Liver (tissue), 10 donors: ENCODE measurements at places on chromosomes 3 and 15. TPM values are rescaled to one million over a fixed set of nuclear protein-coding genes. Genes with fewer than 3 reads are reported as not detected.

Gene TXNRD3
- 7.3 TPM for total RNA-seq

- H3K27me3 ChIP-seq = no peaks in the 10 kb centered on the region
- H3K4me1 ChIP-seq = no peaks in the 10 kb centered on the region
- DNase-seq = no peak
- H3K36me3 ChIP-seq = no peaks in the 10 kb centered on the region
Measured at GRCh38 chr15:32646291-32646690, 4.8 kb downstream of the SCG5 start.

Gene DNASE1L3
- total RNA-seq = 162 TPM

DNA sequence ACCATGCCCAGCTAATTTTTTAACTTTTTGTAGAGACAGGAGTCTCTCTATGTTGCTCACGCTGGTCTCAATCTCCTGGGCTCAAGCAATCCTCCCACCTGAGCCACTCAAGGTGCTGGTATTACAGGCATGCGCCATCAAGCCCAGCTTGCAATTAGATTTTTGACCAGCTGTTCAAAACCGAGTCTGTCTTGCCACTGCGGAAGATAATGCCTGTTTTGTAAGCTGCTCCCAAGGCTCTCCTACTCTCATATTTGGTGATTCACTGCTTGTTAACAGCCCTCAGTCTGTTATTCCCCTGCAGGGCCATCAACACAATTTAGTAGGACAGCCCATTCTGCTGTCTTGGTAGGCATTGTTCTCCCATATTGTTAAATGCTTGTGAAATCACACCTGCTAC lies 17.8 kb upstream of the MCCC1 start:
- H3K27ac ChIP-seq = no peak overlapping the region
- no peak for DNase-seq
- H3K27me3 ChIP-seq = no peaks in the 10 kb centered on the region
- H3K4me3 ChIP-seq = no peak overlapping the region
- H3K36me3 ChIP-seq = no peaks in the 10 kb centered on the region

DNA sequence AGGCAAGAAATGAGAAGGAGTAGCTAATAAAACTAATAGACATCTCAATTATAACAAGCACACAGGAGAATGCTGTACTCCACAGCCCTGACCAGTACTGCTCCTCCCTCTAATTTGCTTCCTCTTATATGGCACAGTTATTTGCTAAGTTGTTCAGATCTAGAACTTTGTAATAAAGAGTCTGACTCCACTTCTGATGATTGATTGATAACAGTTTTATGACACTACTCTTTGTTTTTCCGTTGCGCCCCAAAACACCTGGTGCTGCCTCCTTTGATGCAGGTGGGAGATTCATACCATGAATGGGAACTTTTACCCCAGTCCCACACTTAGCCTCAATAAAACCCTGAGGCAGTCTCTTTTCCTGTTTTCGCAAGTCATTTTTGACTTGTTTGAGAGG lies 777.7 kb downstream of the GBE1 start:
- no peak overlapping the region for H3K4me3 ChIP-seq
- H3K27ac ChIP-seq = no peak overlapping the region
- DNase-seq = no peak
- no peaks in the 10 kb centered on the region for H3K4me1 ChIP-seq
- H3K27me3 ChIP-seq = no peaks in the 10 kb centered on the region

DNA sequence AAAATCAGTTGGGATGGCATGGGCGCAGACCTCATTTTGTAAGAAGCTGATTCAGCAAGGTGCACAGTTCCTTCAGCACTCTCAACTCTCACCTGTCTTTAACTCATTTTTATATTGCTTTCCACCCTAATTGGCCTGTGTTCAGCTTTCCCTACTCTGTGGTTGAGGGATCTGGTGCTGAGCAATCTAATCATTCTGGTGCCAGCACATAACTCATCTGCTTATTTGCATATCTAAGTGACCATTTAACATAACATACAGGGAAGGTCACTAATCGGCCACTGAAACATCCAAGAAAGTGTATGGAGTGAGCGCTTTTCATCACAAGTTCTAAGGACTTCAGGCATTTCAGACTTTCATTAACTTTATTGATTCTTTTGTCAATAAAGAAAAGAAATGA lies 303.4 kb upstream of the ROPN1 start:
- H3K36me3 ChIP-seq = no peaks in the 10 kb centered on the region
- H3K4me3 ChIP-seq = no peak overlapping the region
- H3K27me3 ChIP-seq = peaks cover 2% of the 10 kb centered on the region
- H3K27ac ChIP-seq = no peak overlapping the region
- H3K4me1 ChIP-seq = no peaks in the 10 kb centered on the region

DNA sequence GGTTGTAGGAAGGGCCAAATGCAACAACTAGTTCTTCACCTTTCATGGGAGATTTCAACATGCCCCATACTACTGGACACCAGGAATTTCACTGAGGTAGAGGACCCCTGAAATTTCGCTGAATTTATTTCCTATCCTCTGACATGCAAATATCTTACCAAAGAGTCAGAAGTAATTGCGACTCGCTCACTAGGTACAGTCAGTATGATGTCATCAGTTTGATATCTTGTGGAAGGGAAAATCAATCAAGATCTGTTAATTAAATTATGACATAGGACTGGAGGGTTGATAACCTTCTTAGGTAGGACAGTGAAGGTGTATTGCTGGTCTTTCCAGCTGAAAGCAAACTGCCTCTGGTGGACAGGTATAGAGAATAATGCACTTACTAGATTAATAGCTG lies 74.9 kb upstream of the TNIK start:
- DNase-seq = no peak
- H3K4me1 ChIP-seq = no peaks in the 10 kb centered on the region
- H3K4me3 ChIP-seq = no peak overlapping the region
- no peak overlapping the region for H3K27ac ChIP-seq

DNA sequence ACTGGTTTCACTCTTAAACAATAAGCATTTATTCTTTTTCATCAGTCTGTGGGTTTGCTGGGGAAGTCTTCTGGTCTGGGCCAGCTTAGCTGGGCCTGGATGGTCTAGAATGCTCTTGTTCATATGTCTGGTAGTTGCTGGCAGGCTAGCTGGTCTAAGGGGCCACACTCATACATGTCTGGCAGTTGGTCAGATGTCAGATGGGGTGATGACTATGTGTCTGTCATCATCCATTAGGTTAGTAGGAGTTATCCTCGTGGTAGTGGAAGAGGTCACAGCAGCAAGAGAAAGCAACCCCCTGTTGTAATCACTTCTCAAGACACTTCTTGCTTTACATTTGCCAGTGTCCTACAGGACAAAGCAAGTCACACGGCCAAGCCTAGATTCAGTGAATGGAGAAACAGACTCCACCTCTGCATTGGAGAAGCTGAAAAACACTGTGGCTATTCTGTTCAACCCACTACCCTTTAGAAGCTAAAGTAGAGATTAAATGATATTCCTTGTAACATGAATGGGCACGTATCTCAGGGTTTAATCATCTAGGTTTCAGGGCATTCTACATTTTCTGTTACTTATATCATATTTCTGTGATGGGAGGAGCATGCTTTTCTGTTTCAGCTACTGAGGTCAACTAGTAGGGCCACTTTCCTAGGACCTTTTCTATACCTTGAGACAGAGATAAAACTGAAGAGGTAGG lies 5.5 kb upstream of the ARID3B start:
- no peaks in the 10 kb centered on the region for H3K27me3 ChIP-seq
- DNase-seq = no peak
- H3K36me3 ChIP-seq = no peaks in the 10 kb centered on the region
- no peak overlapping the region for H3K4me3 ChIP-seq
- peaks cover 7% of the 10 kb centered on the region for H3K4me1 ChIP-seq

DNA sequence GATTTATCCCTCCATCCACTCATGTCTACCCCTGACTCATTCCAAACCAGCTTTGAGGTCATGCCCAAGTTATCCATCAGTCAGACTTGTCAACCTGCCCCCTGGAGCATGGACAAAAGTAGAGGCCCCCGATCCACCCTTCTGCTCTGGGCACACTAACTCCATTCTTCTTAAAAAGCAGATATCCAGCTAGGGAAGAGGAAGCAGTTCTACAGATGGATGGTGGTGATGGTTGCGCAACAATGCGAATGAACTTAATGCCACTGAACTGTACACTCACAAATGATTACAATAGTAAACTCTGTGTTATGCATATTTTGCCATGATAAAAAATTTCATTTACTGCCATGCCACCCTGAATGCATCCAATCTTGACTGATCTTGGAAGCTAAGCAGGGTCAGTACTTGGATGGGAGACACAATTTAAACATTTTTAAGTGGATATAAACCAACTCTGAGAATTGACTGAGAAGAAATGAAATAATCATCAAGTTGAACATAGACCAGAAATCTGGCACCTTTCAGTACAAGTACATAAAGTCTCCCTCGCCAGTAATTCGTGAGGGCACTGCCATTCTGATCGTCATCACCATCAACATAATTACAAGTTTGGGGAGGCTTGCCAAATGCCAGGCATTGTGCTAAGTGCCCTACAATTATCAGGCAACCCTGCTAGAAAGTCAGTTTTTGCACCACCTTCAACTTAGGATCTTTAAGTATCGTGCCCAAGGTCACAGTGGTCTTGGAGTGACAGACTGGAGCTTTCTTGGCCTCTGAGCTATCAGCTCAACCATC lies 124.8 kb downstream of the ATP10A start:
- no peak for DNase-seq
- no peak overlapping the region for H3K4me3 ChIP-seq
- no peak overlapping the region for H3K27ac ChIP-seq
- H3K27me3 ChIP-seq = no peaks in the 10 kb centered on the region
- no peaks in the 10 kb centered on the region for H3K4me1 ChIP-seq

DNA sequence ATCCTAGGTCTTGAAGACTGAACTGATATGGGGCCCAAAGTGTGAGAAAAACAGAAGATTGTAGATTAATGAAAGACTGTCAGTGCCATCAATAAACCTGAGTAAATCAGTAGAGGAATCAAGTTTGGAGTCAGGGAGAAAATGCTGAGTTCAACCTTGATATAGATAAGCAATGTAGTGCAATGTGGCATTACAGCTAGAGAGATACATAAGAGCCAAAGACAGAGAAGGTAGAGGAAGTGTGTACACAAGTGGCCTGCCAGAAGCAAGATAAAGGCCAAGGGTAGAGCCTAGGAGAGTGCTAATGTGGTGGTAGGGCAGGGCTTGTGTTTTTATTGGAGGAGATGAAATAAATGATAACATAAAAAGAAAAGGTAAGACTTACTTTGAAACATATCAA lies 26.0 kb upstream of the EID1 start:
- no peak for DNase-seq
- peaks cover 6% of the 10 kb centered on the region for H3K4me1 ChIP-seq
- H3K27me3 ChIP-seq = no peaks in the 10 kb centered on the region
- H3K27ac ChIP-seq = no peak overlapping the region
- no peak overlapping the region for H3K4me3 ChIP-seq

Gene TJP1
- total RNA-seq = 13.5 TPM

DNA sequence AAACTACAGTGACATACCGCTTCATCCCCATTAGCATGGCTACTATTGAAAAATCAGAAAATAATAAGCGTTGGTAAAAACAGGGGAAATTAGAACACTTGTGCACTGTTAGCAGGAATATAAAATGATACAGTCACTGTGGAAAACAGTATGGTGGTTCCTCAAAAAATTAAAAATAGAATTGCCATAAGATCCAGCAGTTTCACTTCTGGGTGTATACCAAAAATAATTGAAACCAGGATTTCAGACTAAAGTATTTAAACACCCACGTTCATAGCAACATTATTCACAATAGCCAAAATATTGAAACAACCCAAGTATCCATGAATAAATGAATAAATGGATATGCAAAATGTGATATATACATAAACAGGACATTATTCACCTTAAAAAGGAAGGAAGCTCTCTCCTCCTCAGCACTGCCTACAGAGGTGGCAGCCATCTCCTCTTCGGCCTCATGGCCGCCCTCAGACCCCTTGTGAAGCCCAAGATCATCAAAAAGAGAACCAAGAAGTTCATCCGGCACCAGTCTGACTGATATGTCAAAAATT lies 34.1 kb downstream of the NGLY1 start:
- no peak overlapping the region for H3K27ac ChIP-seq
- H3K4me3 ChIP-seq = no peak overlapping the region
- peaks cover 8% of the 10 kb centered on the region for H3K36me3 ChIP-seq
- H3K27me3 ChIP-seq = no peaks in the 10 kb centered on the region
- no peak for DNase-seq

Gene PRSS50
- 0.33 TPM for total RNA-seq

Gene KLHL40
- not detected for total RNA-seq

DNA sequence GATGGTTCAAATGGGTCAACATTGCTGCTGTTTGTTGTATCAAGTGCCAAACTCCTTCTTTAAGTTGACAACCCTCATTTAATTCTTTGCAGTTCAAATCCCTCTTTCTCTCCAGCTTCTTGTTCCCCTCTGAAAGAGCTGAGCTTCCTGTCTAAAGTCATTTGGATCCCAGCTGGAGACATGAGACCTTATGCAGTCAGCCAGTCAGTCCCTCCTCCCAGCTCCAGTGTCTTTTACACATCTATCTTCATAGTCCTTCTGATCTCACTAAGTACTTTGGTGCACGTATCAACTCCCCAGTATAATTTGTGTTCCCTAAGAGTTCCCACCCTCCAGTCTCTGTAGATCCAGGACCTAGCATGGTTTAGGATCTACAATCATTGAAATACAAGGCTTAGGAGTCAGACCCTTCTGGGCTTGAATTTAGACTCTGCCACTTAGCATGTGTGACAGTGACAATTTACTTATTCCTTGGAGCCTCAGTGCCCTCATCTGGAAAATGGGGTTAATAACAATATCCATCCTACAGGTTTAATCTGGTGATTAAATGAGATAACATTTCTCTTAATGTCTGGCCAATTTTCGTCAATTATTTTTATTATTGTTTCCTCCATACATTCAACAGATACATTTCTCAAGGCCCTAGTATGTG lies 102.8 kb upstream of the SEMA6D start:
- H3K4me1 ChIP-seq = no peaks in the 10 kb centered on the region
- H3K27ac ChIP-seq = no peak overlapping the region
- no peak for DNase-seq
- H3K36me3 ChIP-seq = no peaks in the 10 kb centered on the region
- no peaks in the 10 kb centered on the region for H3K27me3 ChIP-seq

DNA sequence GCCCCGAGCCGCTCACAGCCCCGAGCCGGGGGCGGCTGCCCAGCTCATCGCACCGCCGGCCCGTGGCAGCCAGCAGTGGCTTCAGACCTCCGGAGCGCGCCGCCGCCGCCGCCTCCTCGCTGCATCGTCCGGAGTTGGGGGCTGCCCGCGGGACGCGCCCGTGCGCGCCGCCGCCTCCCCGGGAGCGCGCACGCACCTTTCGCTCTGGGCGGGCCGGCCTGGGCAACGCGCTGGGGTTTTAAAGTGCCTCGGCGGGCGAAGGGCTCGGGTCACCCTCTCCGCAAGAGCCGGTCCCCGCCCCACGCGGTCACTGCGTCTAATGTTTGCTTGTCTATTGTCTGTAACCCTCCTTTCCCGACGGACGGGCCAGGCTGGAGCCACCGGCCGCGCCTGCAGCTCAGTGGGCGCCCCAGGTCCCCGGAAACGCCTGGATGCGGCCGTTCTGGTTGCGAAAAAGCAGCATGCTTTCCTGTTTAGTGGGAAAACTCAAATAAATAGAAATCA lies at the start of gene RYK:
TSS of gene RYK (minus strand) at position 143 of the 504 bp plus-strand sequence. CDS start 205 bp downstream, outside the sequence.
- peak; percentile 82 for DNase-seq
- H3K4me1 ChIP-seq = peaks cover 12% of the 10 kb centered on the region
- H3K36me3 ChIP-seq = no peaks in the 10 kb centered on the region

Gene DAZL
- not detected for total RNA-seq

- H3K36me3 ChIP-seq = no peaks in the 10 kb centered on the region
- H3K27me3 ChIP-seq = no peaks in the 10 kb centered on the region
- no peak overlapping the region for H3K27ac ChIP-seq
- no peak for DNase-seq
- H3K4me1 ChIP-seq = no peaks in the 10 kb centered on the region
Measured at GRCh38 chr3:125402639-125403038, 27.5 kb upstream of the ZNF148 start.

- H3K36me3 ChIP-seq = no peaks in the 10 kb centered on the region
- DNase-seq = no peak
- no peak overlapping the region for H3K4me3 ChIP-seq
- no peaks in the 10 kb centered on the region for H3K27me3 ChIP-seq
- H3K27ac ChIP-seq = no peak overlapping the region
Measured at GRCh38 chr15:62782071-62782841, 260.3 kb upstream of the TPM1 start.
